ENCODE measurements at places on chromosomes 5 and 9. TPM values are rescaled to one million over a fixed set of nuclear protein-coding genes. Genes with fewer than 3 reads are reported as not detected.

TAL2 gene
- not detected for total RNA-seq

IL5 gene
- not detected for total RNA-seq

LIX1 gene
- total RNA-seq: not detected

- DNase-seq: peak; percentile 62
Observed at GRCh38 chr5:77133061-77133758, 46.1 kb upstream of the ZBED3 start.

DNA sequence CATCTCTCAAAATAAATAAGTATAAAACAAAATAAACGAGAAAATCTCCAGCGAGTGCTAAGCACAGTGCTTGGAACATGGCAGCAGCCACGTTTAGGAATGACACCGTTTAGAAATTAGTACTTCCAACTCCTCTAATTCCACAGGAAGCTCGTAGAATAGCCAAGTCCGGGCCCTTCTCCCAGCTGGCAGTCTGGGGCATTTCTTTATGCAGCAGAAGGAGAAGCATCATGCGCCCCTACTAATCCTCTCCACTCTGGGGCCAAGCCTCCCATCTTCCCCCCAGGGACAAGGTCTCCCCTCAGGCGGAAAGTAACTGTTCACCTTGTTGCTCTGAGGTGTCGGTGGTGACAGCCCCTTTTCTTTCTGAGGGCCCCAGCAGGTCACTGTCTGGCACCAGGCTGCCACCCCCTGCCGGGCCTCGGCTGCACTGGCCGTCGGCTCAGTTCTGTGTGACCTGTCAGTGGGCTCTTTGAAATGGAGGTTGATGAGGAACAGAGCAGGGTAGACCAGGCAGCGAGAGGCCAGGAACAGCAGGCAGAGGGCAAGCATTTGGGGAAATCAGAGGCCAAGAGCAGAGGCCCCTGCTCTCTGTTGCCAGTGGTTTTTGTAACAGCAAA is 113.5 kb upstream of the WWC1 start:
- DNase-seq: no peak

PRR16 gene
- total RNA-seq: 1.9 TPM

GRCh38 chr5:110853267-110853666 is 114.5 kb downstream of the SLC25A46 start:
- DNase-seq: no peak

CLIC3 gene
- 9.7 TPM for total RNA-seq

DNA sequence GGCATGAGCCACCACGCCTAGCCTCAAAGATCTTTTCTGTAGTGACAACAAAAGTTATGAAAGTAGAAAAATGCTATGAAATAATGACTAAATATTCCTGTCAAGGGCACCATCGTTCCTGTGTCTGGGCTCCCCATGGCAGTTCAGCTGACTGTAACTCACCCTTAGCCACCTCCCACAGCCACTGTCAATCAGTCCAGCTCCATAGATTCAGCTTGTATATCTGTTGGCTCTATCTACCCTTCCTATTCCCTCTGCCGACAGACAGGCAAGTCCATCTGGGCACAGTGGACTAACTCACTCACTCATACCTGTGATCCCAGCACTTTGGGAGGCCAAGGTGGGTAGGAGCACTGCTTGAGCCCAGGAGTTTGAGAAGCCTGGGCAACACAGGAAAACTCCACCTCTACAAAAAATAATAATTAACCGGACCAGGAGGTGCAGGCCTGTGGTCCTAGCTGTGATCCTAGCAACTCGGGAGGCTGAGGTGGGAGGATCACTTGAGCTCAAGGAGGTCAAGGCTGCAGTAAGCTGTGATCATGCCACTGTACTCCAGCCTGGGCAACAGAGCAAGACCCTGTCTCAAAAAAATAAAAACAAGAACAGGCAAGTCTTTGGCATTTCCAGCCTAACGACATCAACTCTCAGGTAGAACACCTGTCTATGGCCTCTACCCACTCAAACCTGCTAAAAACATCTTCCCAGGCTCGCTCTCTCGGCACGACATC is 6.2 kb downstream of the CAMSAP1 start:
- DNase-seq: no peak

DNA sequence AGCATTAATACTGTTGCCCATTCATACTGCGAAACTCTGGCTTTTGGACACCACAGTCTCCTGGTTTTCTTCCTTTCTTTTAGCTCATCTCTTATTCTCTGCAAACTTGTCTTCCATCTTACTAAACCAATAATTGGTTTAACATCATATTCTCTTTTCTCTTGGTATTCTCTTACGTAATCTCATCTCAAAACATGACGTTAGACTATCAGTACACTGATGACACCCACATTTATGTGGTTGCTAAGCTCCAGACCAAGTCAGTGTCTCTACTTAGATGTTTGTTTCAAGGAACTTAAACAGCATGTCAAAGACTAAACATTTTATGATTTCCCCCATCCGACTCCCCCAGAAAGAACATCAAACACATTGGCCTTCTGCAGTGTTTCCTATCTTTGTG is 2.1 kb downstream of the PRRC1 start:
- DNase-seq: no peak

C9orf50 gene
- total RNA-seq: not detected

GRCh38 chr5:132017738-132018625 is 6.5 kb upstream of the ACSL6 start:
- no peak for DNase-seq

DNA sequence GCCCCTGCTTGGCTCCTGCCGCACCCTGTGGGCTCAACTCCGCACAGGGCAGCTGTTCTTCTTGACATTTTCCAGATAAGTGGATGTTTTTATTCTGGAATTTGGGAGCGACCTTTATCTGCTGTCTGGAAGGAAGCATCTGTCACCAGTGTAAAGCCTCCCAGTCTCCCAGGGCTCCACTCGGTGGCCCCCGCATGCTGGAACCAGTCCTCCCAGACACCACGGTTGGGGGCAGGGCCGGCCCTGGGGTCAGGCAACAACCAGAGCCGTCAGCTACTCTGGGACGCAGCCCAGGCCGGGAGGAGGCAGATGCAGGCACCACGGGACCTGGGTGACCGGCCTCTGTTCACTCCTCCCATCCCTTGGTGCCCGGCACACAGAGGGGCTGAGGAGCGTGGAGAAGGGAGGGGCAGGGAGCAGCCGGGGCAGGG is 92.8 kb upstream of the ADAMTS2 start:
- DNase-seq: no peak

ADCY2 gene
- total RNA-seq: 1.7 TPM

- no peak for DNase-seq
Observed at GRCh38 chr9:124502711-124503702, 4.2 kb downstream of the NR5A1 start.

DNA sequence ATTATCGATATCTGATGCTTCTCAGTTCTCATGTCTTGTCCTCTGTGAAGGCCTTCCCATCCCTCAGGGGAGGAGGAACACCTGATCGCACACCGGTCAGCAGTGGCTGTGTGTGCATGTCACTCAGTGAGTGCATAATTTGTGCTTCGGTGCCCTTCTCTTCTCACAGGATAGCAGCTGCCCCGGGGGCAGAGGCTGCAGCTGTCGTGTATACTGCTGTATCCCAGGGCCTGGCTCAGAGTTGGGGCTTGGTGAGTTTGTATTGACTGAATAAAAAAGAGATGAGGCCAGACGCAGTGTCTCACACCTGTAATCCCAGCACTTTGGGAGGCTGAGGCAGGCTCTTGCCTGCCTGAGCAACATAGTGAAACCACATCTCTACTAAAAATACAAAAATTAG is 49.7 kb upstream of the NCS1 start:
- DNase-seq: no peak

DNA sequence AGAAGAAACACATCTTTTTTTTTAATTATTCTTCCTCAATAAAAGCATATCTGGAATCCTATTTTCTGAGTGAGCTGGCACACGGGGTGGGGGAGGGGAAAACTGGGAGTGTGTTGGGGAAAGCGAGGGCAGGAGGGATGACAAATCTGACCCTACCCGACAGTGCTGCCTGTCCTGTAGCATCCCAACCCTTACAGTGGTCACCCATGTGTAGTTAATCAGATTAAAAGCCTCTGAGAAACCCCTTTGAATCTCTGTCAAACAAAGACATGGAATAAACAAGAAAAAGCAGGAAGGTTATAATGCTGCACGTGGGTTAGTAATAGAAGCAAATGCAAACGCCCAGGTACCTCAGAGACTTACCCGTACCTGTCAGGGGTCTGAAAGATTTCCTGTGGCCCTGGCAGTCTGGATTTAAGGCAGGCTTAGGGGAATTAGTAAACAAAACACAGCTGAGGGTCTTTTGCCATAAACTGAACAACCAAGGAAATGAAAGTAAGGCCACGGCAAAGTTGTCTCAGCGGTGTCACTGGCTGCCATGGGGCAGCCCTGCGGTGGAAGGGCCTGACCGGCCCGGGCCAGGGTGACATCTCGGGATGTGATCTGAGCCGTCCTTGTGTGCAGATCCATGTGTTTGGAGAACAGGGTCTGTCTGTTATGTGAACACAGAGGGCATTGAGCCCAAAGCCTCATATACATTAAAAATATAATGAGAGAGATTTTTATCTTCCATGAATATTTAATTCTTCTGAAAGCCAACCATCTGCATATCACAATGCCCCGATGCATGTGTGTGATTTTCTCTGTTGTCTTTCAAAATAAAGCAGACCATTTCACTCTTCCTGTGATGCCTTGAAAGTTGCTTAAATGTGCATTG is 308.2 kb downstream of the ZNF608 start:
- DNase-seq: no peak

- DNase-seq: no peak
Observed at GRCh38 chr5:53277491-53277890, 167.9 kb upstream of the MOCS2 start.

DNA sequence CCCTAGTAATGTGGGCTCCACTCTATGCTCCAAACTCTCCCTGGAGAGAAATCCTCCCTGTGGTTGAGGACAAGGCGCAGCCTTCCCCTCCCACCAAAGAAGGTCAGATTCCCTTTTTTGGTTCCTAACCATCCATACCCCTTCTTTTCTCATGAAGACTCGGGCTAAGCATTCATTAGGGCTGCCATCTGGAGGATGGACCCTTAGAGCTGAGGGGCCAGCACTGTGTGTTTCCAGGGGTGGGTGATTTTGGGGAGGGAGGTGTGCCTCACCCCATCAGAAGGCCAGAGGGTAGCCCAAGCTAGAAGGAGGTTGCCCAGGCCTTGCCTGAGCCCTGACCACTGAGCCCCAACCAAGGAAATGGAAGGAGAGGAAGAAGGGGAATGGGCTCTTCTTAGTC is 36.8 kb downstream of the TGFBI start:
- no peak for DNase-seq

PRDM9 gene
- not detected for total RNA-seq

DNA sequence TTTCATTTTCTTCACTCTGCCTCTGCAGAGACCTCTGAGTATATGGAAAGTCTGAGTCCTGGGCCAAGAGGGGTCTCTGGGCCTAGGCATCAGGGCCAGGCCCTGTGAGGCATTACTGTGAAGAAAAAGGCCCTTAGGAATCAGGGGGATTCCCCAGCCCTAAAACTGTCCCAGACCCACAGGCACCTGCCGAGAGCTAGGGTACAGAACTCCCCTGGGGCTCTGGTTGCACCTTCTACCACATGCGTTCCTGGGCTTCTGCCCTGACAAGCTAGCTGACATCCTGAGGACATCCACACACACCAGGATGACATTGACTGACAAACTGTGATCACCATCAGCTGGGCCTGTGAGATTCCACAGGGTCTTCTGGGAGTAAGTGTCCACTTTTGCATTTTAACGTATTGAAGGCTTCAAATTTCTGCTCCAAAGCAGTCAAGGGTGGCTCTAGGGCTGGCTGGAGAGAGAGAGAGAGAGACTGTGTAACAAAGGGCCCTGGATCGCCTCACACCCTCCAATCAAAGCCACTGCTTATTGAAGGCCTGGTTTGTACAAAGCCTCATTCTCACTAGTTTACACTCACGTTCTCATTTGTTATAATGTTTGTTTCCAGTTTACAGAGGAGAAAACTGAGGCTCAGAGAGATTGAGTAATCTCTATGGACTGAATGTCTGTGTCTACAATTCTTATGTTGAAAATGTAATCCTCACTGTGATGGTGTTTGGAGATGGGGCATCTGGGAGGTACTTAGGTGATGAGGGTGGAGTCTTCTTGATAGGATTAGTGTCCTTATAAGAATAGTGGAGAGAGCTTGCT is 45.1 kb downstream of the TGFBI start:
- no peak for DNase-seq

- DNase-seq: no peak
Observed at GRCh38 chr5:154390096-154390495, 55.7 kb upstream of the SAP30L start.

DNA sequence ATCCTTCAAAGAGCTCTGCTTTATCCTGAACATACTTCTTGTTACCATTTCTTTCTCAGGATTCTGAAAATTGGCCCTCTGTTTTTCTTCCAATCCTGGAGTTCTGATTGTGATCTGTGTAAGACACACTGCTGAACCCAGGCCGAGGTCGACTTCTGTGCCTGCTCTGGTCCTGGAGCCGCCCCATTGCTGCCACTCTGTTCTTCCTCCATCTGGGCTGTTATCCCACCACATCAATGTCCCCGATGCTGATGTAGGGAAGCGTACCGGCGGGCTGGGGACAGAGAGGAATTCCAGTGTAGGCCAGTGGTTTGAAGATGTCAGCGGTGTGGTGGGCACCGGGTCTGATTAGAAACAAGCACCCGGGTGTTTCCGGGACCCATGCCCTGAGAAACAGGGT is 102.5 kb downstream of the LIFR start:
- DNase-seq: no peak

GRCh38 chr9:134366223-134367031 is 40.2 kb downstream of the RXRA start:
- DNase-seq: peak; percentile 73

NTNG2 gene
- 1.9 TPM for total RNA-seq

CATSPER3 gene
- 0.48 TPM for total RNA-seq

- no peak for DNase-seq
Observed at GRCh38 chr9:35740243-35740642, 7.8 kb downstream of the CREB3 start.

DNA sequence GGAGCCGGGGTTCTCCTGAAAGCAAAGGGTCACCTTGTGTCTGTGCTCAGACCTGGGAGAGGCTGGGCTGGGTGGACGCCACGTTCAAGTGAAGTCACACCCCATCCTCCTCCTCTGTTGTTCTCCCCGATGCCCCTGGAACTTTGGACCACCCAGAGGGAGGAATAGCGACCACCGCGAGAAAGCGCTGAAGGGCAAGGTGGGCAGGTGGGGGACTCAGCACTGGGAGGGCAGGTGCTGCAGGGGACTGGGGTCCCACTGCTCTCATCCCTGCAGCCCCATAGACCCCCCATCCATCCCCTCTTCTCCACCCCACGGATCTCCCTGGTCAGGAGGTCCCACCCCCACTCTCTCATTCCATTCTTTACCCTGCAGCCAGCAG is 48.8 kb upstream of the COL5A1 start:
- no peak for DNase-seq
